ENCODE measurements at places on chromosomes 2 and 18.

- DNase-seq, result no peak
Observed at GRCh38 chr2:45891719-45892424, 240.4 kb downstream of the PRKCE start.

GRCh38 chr2:216632952-216633615 is at the start of gene IGFBP2:
IGFBP2 (plus strand) TSS chr2:216633420; CDS start chr2:216633524, 104 bp downstream.
- peak; percentile 15 for DNase-seq

DNA sequence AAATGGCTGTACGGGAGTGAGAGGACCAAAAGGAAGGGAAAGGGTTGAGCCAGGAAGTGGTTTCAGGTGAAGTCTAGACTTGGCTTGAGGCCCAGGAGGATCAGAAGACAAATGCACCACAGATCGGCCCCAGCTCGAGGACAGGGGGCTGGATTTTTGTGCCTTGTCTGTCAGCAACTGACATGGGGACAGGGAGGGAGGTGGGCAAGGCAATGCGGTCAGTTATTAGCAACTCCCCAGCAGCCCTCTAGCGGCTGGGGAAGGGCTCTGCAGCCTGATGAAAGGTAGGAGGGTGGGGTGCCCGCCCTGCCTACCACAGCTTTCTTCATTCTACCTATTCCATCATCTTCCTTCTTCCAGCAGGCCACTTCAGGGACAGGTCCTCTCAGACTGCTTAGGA is 50.0 kb downstream of the CPO start:
- DNase-seq, result no peak

GRCh38 chr18:68742206-68742605 is 27.3 kb upstream of the TMX3 start:
- no peak for DNase-seq

DNA sequence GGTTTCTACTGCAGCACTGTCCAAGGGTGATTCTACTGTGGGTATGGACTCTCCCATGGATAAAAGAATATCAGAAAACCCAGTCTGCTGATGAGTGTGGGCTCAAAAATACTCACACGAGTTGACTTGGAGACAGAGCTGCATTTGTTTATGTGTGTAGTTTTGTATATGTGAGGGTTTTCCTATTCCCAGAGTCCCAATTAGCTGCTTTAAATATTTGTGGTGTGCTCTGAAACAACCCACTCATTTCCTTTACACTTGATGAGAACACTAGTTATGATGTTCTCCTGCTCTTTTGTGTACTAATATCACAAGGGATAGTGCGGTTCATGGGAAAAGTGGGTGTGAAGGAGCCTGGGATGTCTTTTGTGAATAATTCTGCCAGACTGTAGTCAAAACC is 337.3 kb downstream of the PLCL1 start:
- DNase-seq, result no peak

- DNase-seq, result no peak
Observed at GRCh38 chr18:9449600-9450414, 25.5 kb upstream of the RALBP1 start.

- no peak for DNase-seq
Observed at GRCh38 chr2:238420878-238421694, 5.6 kb upstream of the ASB1 start.

- no peak for DNase-seq
Observed at GRCh38 chr2:30446602-30447148, 371 bp upstream of the LCLAT1 start.

GRCh38 chr2:65369574-65369973 is 62.8 kb downstream of the SPRED2 start:
- no peak for DNase-seq

Measured in stimulated activated CD8-positive, alpha-beta memory T cell treated with anti-CD3 and anti-CD28 coated beads, Interleukin-7, amount 100 ng/mL, for 48 hours (primary cell).